Activated T-helper 2 cell treated with anti-CD3 and anti-CD28 coated beads, Interferon-gamma antibody, Interleukin-2, Interleukin-4, amounts not matched to agents 10 μg/mL and 5 μg/mL and 100 μg/mL, durations not matched to agents 14 hours and 24 hours and 36 hours (primary cell): ENCODE measurements at places on chromosomes 13 and 19.

GRCh38 chr19:18496167-18496979 is 25.5 kb downstream of the ELL start:
- peak; percentile 46 for DNase-seq

- DNase-seq = no peak
Observed at GRCh38 chr13:110685305-110686020, 20.5 kb downstream of the CARS2 start.

- no peak for DNase-seq
Observed at GRCh38 chr13:51241720-51242119, 19.5 kb downstream of the FAM124A start.

- no peak for DNase-seq
Observed at GRCh38 chr13:74769333-74769732, 635.1 kb upstream of the KLF12 start.

- no peak for DNase-seq
Observed at GRCh38 chr13:91115776-91116175, 231.7 kb upstream of the MIR17HG start.

DNA sequence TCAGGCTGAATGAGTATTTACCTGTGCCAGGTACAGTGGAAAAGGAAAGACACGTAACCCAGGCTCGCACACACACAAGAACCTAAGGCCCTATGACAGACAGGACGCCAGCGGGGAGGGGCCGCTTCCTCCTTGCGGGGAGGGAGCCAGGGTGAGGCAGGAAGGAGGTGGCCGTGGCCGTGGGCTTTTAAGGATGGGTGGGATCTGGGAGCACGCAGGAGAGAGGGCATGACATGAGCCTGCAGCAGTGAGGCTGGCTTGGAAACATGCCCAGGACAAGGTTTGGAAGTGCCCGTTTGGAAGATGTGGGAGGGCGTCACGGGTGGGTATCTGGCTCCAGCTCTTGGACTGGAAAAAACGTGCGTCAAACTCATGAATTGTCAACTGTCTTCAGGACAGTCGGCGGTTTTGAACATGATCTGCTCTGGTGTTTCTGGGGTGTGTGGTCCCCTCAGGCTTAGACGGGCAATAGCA is 20.1 kb downstream of the SH3GL1 start:
- peak; percentile 40 for DNase-seq

DNA sequence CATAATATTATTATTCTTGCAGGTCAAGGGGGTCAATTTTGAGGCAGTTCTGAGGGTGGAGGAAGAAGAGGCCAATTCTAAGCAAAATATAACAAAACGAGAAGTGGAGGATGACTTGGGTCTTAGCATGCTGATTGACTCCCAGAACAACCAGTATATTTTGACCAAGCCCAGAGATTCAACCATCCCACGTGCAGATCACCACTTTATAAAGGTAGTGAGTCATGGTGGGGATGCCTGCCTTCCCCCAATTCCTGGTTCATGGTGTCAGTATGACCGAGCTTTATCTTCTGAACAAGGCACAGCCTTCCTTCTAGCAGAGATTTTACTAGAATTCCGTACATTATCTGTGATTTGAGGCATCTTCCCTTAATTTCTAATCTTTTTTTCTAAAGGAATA is 9.4 kb upstream of the DCUN1D2 start:
- no peak for DNase-seq

- DNase-seq = peak; percentile 64
Observed at GRCh38 chr13:40485611-40486517, 180.6 kb downstream of the FOXO1 start.

- no peak for DNase-seq
Observed at GRCh38 chr13:98854448-98854847, 102.0 kb upstream of the SLC15A1 start.

DNA sequence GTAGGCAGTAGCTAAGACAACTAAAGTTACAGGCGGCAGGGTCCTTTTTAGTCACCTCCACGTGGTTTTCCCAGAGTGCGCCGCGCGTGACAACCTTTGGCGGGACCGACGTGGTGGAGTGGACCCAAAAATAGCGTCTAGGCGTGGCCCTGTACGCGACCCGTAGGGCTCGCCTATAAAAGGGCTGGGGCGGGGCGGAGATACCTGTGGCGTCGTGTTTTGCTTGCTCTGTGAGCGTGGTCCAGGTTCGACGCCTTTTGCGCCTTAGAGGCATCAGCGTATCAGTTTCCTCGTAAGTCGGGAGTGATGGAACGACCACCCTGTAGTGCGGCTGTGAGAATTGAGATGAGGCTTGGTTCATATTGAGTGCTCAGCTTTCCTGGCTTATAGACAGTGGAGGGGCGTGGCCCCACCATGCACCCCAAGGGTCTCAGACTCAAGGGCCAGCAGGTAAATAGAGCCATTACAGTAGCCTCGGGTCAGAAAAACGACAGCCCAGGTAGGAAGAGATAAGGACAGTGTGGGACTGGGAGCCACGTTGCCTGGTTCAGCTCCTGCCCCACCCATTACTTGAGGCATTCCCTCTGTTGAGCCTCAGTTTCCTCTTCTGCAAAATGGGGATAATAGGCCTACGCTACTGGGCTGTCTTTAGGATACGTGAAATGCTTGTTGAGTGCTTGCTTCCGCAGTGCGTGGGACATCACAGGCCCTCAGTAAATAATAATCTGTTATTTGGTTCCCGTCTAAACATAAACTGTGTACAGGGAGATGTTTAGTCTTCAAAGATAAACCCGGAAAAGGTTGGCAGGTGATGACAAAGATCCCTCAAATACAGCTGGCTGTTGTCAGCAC is 693 bp upstream of the TMED1 start:
- DNase-seq = peak; percentile 80

DNA sequence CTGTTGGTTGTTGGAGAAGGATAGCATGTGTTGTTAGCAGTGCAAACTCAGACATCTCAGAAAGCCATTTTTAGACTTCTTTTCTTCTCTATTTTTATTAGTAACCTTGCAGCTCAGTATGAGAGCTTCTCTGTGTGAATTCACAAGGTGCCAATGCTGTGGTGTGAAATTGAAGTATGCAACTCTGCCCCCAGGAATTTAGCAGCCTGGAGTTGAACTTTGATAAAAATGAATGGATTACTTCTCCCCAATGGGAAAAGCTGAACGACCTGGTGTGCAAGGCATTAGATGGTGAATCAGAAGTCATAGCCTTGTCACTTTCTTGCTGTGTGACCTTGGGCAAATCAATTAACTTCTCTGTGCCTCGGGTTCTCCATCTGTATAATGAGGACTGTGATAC is 512.3 kb upstream of the PCDH9 start:
- no peak for DNase-seq

DNA sequence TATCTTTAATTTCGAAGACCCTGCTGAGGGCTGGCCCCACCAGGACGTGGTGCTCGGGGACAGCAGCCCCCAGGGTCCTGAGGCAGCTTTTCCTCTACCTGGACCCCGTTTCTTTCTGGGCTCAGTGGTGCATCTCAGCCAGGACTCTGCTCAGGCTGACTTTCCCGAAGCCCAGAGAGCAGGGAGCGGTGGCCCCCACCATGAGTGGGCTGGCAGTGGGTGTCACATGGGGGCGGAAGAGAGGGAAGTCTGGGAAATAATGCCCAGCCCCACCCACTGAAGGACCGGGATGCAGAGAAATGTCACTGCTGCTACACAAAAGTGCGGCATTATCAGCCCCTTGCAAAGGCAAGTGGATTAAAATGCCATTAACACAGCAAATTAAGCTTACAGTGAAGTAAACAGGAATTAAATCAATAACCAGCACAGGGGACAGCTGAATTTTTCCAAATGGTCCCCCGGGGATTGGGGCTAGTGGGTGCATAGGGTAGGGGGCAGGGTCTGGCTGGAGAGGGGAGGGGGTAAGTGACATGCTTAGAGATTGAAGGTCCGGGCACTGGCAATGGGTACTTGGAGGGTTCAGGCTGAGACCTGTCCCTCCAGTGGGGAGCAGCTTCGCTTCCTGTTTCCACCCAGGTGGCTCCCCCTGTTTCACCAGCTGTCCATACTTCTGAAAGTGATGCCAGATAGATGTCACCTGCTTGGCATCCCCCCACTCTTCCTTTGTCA is 177.3 kb downstream of the URI1 start:
- no peak for DNase-seq

DNA sequence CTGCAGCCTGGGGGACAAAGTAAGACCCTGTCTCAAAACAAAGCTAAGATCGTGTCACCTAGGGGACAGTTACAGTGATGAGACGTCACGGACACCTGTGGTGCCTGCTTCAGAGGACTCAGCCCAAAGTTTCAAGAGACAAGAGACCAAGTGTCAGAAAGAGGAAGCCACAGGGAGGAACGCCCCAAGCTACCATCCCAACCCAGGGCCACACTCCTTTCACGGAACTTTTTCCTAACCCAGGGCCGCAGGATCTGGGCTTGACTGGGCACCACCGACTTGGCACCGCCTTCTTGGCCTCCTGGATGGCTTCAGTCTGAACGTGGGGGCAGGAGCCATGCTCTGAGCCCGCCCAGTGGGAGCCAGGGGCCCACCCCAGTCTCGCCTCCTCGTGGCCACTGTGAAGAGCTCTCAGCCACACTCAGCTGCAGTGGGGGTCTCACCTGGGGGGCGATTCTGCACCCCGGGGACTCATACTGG is 8.5 kb downstream of the MOB3A start:
- DNase-seq = no peak

- peak; percentile 17 for DNase-seq
Observed at GRCh38 chr19:48230555-48231129, 25.1 kb downstream of the CARD8 start.

DNA sequence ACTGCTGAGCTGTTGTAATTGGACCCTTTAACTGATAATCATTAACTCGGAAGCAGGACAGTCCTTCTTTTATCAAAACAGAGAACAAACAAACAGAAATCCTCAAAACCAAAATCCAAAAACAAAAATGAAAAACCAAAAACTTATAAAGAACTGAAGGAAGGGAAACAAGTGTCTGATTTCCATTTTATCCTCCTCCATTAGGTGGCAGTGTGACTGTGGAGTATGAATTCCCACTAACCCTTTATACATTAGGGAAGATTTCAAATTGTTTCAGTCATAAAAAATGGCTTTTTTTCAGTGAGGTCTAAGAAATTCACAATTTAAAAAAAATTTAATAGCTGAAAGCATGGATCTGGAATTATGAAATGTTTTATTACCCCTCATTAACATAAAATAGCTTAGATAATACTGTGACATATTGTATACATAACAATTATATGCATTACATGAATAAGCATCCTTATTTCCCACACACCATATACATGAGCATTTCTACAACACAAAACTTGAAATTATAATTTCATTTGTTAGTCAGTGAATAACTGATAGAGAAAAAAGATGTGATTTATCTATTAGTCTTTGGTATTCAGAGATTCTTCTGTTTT is 1074.3 kb upstream of the PCDH9 start:
- no peak for DNase-seq

GRCh38 chr19:28633319-28634018 is 579.5 kb downstream of the UQCRFS1 start:
- DNase-seq = peak; percentile 19

DNA sequence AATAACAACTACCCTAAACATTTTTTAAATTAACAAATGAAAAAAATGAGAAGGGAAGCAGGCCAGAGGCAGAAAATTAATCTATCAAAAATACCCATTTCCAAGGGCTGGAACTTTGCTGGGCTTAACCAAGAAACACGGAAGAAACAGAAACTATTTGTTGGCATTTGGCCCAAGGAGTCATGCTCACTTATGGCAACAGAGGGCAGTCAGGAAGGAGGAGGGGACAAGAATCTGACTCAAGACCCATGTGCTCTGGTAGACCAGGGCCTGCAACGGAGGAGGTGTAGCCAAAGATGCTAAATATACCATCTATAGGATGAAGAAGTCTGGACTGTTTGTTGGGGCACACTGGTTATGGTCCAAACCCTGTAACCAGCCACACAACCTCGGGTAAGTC is 496.7 kb downstream of the COG6 start:
- no peak for DNase-seq

DNA sequence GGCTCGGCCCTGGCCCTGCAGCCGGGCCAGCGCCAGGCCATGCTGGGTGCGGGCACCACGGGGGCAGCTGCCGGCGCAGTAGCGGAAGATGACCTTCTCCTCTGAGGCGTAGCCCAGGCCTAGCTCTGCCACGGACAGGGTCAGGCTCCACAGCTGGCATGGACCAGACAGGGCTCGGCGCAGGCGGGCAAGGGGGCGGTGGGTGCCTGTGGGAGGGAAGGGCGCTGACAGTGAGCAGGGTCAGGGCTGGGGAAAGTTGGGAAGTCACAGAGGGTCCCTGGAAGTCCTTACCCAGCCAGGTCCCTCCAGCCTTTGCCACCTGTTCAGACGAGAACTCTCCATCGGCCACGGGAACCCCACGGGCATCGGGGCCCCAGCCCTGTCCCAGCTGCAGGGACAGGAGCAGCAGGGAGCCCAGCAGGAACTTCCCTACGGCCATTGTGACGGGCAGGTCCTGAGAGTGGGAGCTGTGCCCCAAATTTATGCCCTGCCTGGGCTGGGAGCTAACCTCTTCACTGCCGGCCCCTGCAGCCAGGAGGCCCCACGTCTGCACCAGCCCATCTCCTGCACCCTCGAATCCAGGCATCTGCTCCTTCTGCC is at the start of gene PSPN:
Gene PSPN (minus strand): TSS at position 523 of the 600 bp plus-strand sequence. CDS start 84 bp downstream, at position 439.
- DNase-seq = no peak

DNA sequence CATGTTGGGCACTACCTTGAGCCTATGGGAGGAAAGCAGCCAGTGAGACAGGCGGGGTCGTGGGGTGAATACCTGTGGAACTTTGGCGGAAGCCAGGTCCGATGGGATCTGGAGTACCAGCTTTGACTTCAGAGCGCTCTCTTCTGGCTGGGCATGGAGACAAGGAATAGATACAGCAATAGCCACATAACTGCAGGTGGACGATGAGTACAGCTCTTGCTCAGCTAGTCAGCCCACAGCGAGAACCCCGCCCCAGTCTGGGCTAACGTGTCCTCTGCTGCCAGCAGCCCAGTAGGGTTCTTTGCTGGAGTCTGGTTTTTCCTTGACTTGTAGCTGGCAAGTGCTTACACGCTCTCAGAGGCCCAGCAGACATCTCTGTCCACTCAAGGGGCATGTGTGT is 83.4 kb downstream of the SIPA1L3 start:
- DNase-seq = no peak

DNA sequence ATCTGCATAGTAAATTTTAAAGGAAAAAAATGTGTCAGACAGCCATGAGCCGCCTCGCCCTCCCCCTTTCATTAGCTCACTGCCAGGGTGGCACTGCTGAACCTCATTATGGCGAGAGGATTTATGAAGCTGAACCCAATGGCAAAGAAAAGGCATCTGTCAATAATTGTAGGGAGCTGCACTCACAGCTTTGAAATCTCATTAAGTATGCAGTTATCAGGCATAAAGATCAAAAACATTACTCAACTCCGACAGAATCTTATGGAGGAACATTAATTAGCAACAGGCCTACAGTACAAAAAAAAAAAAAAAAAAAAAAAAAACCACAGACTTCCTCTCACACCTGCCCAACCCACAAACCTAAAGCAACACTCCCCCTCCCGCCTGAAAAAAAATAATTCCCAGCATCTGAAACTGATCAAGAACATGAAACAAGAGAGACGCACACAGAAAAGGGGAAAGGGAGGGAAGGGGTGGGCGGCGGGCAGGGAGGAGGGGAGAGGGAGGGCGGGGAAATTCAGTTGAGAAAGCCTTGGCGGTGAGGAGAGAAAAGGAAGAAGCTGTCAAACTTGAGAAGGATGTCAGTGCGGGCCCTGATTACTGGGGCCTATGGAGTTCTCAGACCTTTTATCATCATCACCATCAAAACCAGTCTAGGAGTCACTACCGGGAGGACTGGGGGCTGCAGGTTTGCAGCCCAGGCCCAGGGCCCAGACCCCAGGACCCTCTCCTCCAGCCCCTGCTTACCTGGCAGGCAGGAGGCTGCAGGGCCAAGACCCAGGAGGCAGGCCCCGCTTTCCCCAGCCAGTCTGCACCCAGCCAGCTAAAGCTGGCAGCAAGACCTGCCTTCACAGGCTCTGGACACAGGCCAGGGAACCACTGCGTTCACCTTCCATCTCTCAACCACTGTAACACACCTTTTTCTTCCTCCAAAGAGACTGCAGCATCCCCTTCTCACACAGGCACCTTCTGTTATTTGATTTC is 8.9 kb downstream of the TSHZ3 start:
- DNase-seq = no peak
